CD8-positive, alpha-beta T cell (primary cell): ENCODE measurements at places on chromosomes 13 and 19.
A peak's percentile ranks its signal among the peaks of the same experiment; 100 is the strongest.

DNA sequence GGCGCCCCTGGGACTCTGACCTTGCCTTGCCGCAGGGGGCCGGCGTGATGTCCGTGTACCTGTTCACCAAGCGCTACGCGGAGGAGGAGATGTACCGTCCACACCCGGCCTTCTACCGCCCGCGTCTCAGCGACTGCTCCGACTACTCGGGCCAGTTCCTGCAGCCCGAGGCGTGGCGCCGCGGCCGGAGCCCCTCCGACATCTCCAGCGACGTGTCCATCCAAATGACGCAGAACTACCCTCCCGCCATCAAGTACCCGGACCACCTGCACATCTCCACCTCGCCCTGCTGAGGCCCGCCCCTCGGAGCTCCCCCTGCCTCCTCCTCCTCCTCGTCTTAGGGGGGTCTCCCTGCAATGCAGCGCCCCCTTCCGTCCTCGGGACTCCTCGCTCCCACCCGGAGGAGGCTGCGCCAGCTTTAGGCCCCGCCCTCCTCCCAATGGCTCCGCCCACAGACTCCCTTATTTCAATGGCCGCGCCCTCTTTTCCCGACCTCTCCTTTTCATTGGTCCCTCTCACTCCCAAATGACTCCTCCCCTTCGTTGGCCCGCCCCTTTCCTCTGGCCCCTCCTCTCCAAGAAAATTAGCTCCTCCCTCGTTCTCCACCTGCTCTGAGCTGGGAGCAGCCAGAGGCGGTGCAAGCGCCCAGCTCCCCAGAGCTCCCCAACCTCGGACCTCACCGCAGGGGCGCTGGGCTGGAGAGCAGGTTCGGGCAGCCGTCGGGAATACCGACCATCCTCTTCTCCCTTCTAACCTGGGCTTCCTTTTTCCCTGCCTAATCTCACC lies 20.5 kb upstream of the CACNG8 start:
- peak; percentile 28 for DNase-seq

DNA sequence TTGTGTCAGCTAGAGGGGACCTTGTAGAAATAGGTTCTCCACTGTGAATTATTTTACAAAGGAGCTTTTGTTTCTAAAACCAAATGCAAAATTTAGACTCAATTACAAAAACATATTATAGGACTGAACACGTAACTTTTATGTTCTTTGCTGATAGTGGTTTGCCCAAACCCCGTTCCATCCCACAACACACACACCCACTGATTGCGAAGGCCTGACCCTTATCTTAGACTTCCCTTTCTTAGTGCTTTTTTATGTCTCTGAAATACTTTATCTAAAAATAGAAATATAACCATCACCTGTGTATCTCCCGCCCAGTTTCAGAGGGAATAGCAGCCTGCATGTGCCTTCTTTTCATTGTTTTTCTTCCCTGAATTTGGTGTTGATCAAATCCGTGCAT lies 13.0 kb downstream of the CCNA1 start:
- DNase-seq = no peak

- no peak for DNase-seq
Measured at GRCh38 chr19:54470991-54471782, 1.9 kb downstream of the CDC42EP5 start.

- no peak for DNase-seq
Measured at GRCh38 chr13:30705680-30706079, 29.7 kb upstream of the ALOX5AP start.

DNA sequence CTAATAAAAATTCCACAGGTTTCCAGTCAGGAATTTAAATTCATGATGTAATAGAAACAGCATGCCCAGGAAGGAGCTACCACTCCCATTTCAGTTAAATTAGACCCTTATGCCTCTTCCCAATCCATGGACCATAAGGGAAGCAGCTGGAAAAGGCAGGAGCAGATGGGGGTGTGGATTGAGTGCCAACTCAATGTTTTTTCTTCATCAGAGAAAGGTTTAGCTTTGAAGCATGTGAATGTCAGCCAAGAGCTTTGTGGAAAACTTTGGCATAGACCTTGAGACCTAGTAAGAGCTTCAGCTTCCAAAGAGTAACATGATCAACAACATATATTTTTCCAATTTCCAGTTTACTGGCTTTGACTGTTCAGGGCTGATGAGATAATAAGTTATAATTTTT lies 2139.9 kb downstream of the PCDH9 start:
- no peak for DNase-seq

DNA sequence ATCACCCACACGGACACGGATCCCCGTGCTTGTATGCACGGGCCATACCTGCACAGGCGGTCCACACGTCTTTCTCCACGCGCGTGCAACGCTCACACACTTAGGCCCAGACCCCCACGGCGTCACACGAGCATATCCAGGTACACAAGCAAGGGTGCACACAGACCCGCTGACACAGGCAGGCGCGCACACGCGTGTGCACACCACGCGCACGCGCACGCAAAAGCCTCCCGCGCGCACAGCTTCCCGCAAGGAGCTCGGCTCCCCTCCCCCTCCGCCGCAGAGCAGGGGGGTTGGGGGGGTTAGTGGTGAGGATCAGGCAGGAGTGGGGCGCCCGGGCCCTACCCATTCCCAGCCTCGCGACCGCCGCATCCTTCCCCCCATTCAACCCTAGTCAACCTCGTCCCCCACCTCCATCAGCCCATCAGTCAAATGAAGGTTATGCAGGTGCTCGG lies 407 bp downstream of the RAB3A start:
- DNase-seq = no peak
